ENCODE measurements at places on chromosomes 3 and 15.

GRCh38 chr15:66294157-66294931 lies 976 bp downstream of the DIS3L start:
- peak; percentile 27 for DNase-seq

DNA sequence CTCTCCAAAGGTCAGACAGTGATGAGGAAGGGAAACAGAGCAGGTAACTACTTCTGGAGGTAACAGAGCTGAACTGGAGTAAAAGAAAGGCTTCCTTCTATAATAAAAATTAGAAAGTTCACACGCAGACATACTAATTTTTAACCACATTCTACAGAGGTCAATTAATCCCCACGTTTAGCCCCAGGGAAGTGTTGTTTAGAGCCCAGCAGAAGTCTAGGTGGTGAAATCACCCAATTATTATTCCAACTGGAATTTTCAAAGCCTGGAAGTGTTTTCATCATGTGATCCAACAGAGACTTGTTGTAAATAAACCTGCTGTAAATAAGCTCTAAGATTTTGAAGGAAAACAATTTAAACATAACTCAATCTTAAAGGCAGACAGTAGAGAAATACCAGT lies 6.8 kb downstream of the ALDH1A2 start:
- DNase-seq, result no peak

GRCh38 chr15:67828969-67829646 lies 3.8 kb downstream of the SKOR1 start:
- no peak for DNase-seq

GRCh38 chr15:48442011-48442410 lies 110.8 kb downstream of the DUT start:
- no peak for DNase-seq

GRCh38 chr15:101652786-101653430 lies 727 bp upstream of the TM2D3 start:
- no peak for DNase-seq

GRCh38 chr3:11626084-11626463 lies 17.6 kb downstream of the VGLL4 start:
- no peak for DNase-seq

DNA sequence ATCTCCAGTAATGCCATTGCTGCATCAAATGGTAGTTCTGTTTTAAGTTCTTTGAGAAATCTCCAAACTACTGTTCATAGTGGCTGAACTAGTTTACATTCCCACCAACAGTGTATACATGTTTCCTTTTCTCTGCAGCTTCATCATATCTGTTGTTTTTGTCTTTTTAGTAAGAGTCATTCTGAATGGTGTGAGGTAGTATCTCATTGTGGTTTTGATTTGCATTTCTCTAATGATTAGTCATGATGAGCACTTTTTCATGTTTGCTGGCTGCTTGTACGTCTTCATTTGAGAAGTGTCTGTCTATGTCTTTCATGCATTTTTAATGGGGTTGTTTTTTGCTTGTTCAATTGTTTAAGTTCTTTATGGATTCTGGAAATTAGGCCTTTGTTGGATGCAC lies 10.2 kb upstream of the GCSAM start:
- DNase-seq, result no peak

GRCh38 chr3:135766115-135766514 lies 199.4 kb upstream of the PPP2R3A start:
- no peak for DNase-seq

DNA sequence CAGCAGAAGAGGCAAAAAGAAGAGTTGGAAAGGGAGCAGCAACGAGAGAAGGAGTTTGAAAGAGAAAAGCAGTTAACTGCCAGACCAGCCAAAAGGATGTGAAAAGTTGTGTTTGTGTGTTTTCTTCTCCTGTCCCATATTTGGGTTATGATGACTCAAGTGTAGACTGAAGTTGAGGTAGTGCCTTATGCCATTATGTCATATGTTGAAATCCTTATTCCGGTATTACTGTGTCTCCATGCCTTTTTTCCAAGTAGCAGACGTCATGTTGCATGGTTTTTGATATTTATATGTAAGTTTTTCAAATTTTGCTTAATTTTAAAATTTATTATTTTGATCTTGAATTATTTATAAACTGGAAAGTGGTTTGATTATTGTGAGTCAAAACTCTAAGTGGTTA lies 19.2 kb downstream of the BLOC1S6 start:
- DNase-seq, result no peak

- no peak for DNase-seq
Measured at GRCh38 chr15:74812533-74812932, at the start of gene LMAN1L. Gene LMAN1L, plus strand, starts transcription at chr15:74812835. Its CDS starts 20 bp downstream, at chr15:74812855.

DNA sequence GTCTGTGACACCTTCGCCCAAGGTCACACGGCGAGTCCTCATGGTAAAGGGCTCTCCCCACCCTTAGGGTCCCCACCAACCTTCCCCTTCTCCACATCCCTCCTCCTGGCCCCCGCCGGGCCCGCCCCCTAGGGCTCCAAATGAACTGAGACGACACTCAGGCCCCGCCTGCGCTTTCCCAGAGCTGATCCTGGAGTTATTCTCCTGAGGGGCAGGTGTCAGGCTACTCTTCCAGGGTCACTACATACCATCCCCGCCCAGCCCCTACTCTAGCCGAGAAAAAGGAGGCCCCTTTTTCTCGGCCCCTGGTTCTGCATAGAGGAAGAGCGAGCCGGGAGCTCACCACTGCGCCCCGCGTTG lies 292 bp downstream of the USP4 start:
- no peak for DNase-seq

All from AG09319 (cell line).